ENCODE measurements at places on chromosomes 1 and 21.

GRCh38 chr21:17577701-17578100 lies 35.0 kb downstream of the BTG3 start:
- H3K36me3 ChIP-seq = peaks cover 4% of the 10 kb centered on the region
- no peak overlapping the region for H3K4me3 ChIP-seq
- no peak overlapping the region for H3K27ac ChIP-seq
- no peaks in the 10 kb centered on the region for H3K4me1 ChIP-seq
- no peak for DNase-seq
- no peaks in the 10 kb centered on the region for H3K27me3 ChIP-seq

GRCh38 chr1:94265011-94265422 lies 27.6 kb upstream of the ARHGAP29 start:
- H3K36me3 ChIP-seq = peaks cover 7% of the 10 kb centered on the region
- H3K27ac ChIP-seq = peak overlapping the region; percentile 62
- DNase-seq = peak; percentile 61
- peaks cover 46% of the 10 kb centered on the region for H3K4me1 ChIP-seq

DNA sequence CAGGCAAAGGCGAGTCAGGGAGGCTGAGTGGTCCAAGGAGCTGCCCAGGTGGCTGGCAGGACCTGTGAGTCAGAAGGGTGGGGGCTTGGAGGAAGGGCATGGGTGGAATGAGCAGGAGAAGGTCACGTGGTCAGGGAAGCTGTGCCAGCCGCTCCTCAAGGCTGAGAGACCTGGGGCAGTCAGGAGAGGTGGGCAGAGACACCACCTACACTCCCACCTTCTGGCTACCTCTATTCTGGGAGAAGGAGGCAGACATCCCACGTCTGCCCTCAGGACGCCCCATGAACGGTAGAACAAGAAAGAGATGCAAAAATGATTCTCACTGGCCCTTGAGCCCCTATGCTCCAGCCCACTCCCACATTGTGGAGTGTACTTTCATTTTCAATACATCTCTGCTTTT lies 151.8 kb upstream of the RAB4A start:
- no peaks in the 10 kb centered on the region for H3K36me3 ChIP-seq
- peak; percentile 60 for DNase-seq
- H3K27ac ChIP-seq = peak overlapping the region; percentile 23
- no peaks in the 10 kb centered on the region for H3K27me3 ChIP-seq
- no peak overlapping the region for H3K4me3 ChIP-seq

DNA sequence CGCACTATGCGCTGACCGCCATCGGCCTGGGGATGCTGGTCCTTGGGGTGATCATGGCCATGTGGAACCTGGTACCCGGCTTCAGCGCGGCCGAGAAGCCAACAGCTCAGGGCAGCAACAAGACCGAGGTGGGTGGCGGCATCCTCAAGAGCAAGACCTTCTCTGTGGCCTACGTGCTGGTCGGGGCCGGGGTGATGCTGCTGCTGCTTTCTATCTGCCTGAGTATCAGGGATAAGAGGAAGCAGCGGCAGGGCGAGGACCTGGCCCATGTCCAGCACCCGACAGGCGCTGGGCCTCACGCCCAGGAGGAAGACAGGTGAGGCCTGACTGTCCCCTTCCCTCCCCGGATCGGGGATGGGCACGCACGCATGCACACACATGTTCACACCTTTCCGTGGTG lies 31.9 kb upstream of the FHAD1 start:
- peaks cover 47% of the 10 kb centered on the region for H3K36me3 ChIP-seq
- H3K27me3 ChIP-seq = no peaks in the 10 kb centered on the region
- no peak overlapping the region for H3K27ac ChIP-seq
- H3K4me3 ChIP-seq = no peak overlapping the region

GRCh38 chr1:211579440-211580302 lies 710 bp upstream of the SLC30A1 start:
- H3K4me1 ChIP-seq = peaks cover 23% of the 10 kb centered on the region
- peaks cover 53% of the 10 kb centered on the region for H3K36me3 ChIP-seq
- no peaks in the 10 kb centered on the region for H3K27me3 ChIP-seq
- peak overlapping the region; percentile 91 for H3K27ac ChIP-seq

DNA sequence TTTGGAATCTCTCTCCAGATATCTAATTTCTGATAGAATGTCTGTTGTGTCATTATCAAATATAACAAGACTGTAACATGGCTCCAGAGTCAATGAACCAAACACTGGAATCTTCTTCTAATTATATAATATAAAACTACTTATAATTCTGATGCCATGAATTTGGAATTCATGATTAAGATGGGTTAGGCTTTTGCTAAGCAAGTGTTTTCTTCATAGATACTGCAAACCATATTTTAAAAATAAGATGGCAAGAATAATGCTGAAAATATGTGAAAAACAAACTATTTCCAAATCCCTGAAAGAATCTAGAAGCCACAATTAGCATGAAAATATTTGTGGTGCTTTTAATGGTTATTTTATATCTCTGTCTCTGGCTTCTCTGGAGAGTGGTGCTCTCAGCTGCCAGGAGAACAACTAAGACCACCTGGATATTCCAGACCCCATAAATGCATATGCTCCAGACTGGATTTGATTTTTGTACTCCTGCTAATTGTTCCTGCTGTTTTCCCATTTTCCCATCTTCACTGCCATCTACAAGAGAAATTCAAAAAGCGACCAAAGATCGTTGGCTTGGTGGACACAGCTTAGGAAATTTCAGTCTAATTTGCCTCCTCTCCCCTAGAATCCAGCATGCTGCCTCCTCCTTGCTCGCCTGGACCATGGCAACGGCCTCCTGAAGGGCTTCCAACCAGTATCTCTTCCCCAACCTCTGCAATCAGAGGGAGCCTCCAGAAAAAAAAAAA lies 418.9 kb downstream of the SETD4 start:
- H3K36me3 ChIP-seq = no peaks in the 10 kb centered on the region
- H3K27me3 ChIP-seq = no peaks in the 10 kb centered on the region
- H3K4me1 ChIP-seq = peaks cover 9% of the 10 kb centered on the region
- DNase-seq = no peak
- no peak overlapping the region for H3K27ac ChIP-seq
- H3K4me3 ChIP-seq = no peak overlapping the region

DNA sequence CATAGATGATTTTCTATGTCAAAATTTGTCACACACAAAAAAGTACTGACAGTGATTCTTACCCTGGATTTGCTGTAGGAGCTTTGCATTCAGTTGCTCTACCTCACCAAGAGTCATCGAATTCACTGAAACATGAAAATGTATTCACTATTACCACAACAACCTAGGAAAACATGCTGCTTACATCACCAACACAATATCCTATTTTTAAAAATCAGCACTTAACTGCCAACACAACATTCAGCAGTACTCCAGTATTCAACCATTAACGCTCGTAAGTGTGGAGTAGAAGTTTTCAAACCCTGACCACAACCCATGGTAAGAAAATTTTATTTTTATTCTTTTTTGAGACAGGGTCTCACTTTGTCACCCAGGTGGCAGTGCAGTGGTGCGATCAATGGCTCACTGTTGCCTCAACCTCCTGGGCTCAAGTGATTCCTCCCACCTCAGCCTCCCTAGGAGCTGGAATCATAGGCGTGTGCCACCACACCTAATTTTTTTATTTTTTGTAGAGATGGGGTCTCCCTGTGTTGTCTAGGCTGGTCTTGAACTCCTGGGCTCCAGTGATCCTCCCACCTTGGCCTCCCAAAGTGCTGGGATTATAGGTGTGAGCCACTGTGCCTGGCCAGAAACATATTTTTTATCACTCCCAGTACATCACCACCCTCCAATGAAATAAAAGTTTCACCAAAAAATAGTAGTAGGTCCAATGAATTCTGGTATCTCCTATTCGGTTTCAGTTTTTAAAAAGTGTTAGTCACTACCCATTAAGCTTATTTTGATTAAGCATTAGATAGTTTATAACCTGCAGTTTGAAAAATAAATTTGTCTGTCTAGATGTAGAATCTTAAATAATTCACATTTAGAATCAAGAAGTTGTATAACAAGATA lies 23.8 kb downstream of the C21orf91 start:
- no peak for DNase-seq
- H3K36me3 ChIP-seq = no peaks in the 10 kb centered on the region
- H3K4me1 ChIP-seq = no peaks in the 10 kb centered on the region
- H3K27ac ChIP-seq = no peak overlapping the region
- H3K4me3 ChIP-seq = no peak overlapping the region

DNA sequence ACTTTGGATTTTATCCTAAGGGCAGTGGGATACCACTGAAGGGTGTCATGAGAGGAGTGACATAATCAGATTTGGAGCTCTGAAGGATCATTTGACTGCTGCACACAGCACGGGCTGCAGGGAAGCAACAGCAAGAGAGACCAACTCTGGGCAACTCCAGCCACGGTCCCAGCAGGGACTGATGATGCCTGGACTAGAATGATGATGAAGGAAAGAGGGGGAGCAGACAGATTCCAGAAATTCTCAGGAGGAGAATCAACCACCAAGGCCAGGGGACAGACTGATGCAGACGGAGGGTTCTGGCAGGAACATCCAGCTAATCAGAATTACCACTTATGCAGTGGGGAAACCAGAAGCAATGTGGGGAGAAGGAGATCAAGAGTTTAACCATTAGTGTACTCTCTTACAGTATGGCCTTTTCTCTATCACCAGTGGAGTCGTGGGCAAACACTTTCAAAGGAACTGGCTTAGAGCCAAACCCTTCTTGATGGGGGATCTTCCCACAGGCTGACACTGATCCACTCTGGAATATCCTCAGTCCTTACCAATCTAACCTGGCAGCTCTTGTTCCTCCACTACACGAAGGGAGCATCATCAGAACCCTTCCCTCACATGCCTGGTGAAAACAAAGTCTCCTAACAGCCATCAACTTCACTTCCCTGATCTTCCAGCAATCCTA lies 3.3 kb downstream of the URB1 start:
- peaks cover 19% of the 10 kb centered on the region for H3K4me1 ChIP-seq
- no peak overlapping the region for H3K27ac ChIP-seq
- no peaks in the 10 kb centered on the region for H3K27me3 ChIP-seq

DNA sequence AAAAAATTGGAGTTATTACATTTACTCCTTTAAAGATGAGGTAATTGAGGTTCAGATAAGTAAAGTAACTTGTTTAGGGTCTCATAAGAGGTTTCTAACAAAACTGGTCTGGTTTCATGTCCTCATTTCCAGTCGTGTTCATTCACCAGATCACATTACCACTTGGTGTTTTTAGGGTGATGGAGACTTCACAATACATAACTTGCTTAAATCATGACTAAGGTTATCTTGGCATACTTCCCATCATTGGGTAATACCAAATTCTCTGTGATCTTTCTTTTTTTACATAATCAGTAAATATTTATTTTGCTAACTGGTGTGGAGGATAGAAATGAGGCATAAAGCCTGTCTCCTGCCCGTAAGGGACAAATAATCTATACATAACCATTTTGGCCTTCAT lies 31.6 kb upstream of the RPTN start:
- no peak overlapping the region for H3K4me3 ChIP-seq
- no peak for DNase-seq
- peaks cover 19% of the 10 kb centered on the region for H3K4me1 ChIP-seq
- peaks cover 8% of the 10 kb centered on the region for H3K36me3 ChIP-seq
- H3K27me3 ChIP-seq = peaks cover 53% of the 10 kb centered on the region
- no peak overlapping the region for H3K27ac ChIP-seq

GRCh38 chr1:33420870-33421775 lies 9.8 kb downstream of the PHC2 start:
- no peak for DNase-seq
- H3K4me3 ChIP-seq = no peak overlapping the region
- H3K27me3 ChIP-seq = no peaks in the 10 kb centered on the region

DNA sequence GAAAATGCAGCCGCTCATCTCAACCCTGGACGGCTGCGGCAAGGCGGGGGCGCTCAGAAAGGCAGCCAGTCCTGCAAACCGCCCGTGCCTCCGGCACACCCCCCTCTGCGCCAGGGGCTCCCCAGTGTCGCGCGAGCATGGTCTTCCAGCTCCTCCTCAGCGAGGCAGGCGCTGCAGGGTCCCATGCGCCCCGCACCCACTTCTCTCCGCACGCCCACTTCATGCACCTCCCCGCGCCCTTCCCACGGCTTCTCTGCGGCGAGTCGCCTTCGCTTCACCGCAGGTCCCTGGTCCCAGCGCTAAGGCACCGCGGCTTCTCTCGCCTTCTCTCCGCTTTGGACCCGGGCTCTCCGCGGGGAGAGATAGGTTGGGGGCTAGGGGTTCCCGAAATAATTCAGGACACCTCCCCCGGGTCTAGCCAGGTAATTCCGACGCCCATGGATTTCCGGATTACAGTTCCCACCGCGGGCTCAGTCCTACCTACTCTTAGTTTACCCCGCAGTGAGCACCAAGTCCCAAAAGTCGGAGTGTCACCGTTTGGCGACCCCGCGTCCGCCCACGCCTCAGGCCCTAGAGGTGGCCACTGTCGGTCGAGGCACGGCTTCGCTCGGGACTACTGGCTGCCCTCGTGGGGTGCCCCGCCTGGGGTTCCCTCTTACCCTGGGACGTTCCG lies 67.5 kb downstream of the SYT2 start:
- H3K27me3 ChIP-seq = peaks cover 99% of the 10 kb centered on the region
- H3K27ac ChIP-seq = no peak overlapping the region
- H3K4me3 ChIP-seq = peak overlapping the region; percentile 68
- H3K4me1 ChIP-seq = peaks cover 14% of the 10 kb centered on the region
- H3K36me3 ChIP-seq = no peaks in the 10 kb centered on the region
- DNase-seq = no peak

GRCh38 chr1:1169429-1170214 lies 4.1 kb upstream of the TTLL10 start:
- no peak overlapping the region for H3K4me3 ChIP-seq
- no peaks in the 10 kb centered on the region for H3K27me3 ChIP-seq
- peaks cover 9% of the 10 kb centered on the region for H3K4me1 ChIP-seq
- peaks cover 55% of the 10 kb centered on the region for H3K36me3 ChIP-seq
- no peak overlapping the region for H3K27ac ChIP-seq

GRCh38 chr21:26011292-26011940 lies 159.2 kb downstream of the APP start:
- no peak for DNase-seq
- H3K4me1 ChIP-seq = peaks cover 12% of the 10 kb centered on the region
- H3K27me3 ChIP-seq = no peaks in the 10 kb centered on the region
- H3K27ac ChIP-seq = no peak overlapping the region
- H3K4me3 ChIP-seq = no peak overlapping the region

DNA sequence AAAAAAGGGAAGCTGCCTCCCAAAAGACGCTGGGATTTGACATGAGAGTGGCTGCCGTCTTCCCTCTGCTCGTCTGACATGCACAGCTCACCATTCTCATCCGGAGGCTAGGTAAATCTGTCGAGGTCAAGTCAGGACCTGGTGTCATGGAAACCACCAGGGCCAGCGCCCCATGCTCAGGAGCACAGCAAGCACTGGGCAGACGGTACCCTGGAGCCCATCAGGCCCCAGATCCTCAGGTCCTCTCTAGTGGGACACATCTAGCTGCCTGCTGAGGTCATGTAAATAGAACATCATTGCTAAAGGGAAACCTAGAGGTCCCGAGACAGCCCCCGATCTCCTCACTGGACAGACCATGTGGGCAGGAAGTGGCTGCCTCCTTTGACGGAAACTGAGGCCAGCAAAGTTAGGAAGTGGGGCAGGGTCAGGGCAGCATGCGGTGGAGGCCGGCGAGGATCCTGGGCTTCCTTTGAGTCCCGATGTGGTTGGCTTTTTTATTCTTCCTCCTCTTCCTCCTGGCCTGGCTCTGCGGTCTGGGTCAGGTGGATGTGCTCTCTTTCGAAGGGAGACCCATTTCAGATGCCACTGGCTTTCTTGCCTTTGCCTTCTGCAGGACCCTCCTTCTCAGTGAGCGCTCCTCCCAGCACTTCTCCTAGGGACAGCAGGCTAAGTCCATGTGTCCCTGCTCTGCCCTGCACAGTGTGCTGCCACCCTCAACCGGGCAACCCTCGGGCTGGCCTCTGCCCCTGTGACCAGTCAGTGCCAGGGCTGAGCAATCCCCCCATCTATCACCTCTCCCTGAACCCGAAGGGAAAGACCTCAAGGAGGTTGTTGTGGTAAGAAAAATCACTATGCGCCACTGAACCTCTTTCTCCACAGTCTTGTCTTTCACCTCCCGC lies 5.9 kb downstream of the AGT start:
- peaks cover 36% of the 10 kb centered on the region for H3K4me1 ChIP-seq
- DNase-seq = no peak
- no peaks in the 10 kb centered on the region for H3K27me3 ChIP-seq
- peak overlapping the region; percentile 82 for H3K27ac ChIP-seq
- peaks cover 7% of the 10 kb centered on the region for H3K36me3 ChIP-seq

All from Calu3 (cell line).